ENCODE measurements at places on chromosomes 3 and 15. TPM values are rescaled to one million over a fixed set of nuclear protein-coding genes. Genes with fewer than 3 reads are reported as not detected.

BMF gene
- 30.9 TPM for total RNA-seq

UMPS gene
- total RNA-seq = 59.0 TPM

OXSR1 gene
- total RNA-seq = 47.0 TPM

ATP13A3 gene
- 92.2 TPM for total RNA-seq

CPNE9 gene
- 4.4 TPM for total RNA-seq

FBXL22 gene
- total RNA-seq = 0.54 TPM

IL20RB gene
- total RNA-seq = 2.6 TPM

COL6A5 gene
- not detected for total RNA-seq

TUSC7 gene
- total RNA-seq = not detected

HTR3E gene
- total RNA-seq = not detected

WDR93 gene
- not detected for total RNA-seq

CDC25A gene
- total RNA-seq = 65.0 TPM

ZNF774 gene
- 2.3 TPM for total RNA-seq

DNA sequence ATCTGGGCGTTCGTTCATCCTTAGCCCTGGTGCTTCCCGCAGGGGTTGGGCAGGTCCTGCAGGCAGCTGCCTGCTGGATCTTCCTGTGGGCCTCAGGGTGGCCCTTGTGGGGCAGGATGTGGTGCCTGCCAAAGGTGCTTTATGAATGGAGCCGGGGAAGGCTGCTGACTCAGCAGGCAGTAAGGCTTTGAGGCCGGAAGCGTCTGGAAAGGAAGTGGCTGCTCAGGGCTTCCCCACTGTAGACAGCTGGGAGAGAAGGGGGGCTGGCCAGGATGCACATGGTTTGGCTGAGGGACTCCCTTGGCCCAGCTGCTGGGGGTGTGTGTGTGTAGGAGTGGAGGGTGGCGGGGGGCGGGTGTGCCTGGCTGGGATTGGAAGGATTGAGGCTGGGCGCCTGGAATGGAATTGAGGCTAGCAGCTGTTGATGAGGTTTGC is 12.9 kb downstream of the CD276 start:
- H3K27me3 ChIP-seq = no peaks in the 10 kb centered on the region
- no peak overlapping the region for H3K4me3 ChIP-seq
- 0 out of 2 replicates have a peak overlapping the region, but pooled peaks have one; percentile 3 for H3K27ac ChIP-seq
- H3K36me3 ChIP-seq = no peaks in the 10 kb centered on the region
- no peak for DNase-seq

DNA sequence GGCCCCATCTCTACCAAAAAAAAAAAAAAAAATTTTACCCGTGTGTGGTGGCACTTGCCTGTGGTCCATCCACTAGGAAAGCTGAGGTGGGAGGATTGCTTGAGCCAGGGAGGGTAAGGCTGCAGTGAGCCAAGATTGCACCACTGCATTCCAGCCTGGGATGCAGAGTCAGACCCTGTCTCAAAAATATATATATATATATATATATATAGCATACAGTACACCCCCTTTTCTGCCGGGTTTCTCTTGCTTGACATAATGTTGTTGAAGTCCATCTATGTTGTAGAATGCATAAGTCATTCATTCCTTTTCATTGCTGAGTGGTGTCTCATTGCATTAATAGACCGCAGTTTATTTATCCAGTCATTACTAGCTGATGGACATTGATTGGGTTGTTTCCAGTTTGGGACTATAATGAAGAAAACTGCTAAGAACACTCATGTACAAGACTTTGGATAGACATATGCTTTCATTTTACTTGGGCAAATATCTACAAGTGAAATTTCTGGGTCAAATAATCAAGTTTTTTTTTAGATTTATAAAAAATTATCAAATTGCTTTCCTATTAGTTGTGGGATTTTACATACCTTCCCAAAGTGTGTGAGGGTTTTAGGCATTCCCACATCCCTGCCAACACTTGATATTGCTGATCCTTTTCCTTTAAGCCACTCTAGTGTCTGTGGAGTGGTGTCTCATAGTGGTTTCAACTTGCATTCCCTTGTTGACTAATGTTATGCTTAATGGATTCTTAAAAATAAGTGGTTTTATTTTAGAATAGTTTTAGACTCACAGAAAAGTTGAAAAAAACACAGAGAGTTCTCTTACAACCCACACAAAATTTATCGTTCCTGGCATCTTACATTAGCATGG is 2.1 kb upstream of the PRR20G start:
- no peaks in the 10 kb centered on the region for H3K4me1 ChIP-seq
- DNase-seq = no peak
- no peaks in the 10 kb centered on the region for H3K36me3 ChIP-seq
- H3K27ac ChIP-seq = no peak overlapping the region
- no peak overlapping the region for H3K4me3 ChIP-seq

DNA sequence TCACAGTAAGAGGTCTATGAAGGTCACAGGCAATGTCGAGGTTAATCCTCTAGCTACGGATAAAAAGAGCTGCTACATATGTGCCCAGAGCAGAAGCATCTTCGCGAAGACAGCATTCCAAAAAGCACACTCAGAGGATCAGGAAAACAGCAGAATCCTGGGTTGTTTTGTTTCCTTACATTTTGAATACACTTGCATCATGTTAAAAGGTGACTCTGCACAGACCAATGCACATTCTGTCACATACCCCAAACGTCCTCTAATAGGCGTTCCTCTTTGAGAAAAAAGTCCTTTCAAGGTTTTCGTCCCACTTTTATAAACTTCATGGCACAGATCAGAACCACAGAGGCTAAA is 52.7 kb downstream of the VGLL4 start:
- no peaks in the 10 kb centered on the region for H3K36me3 ChIP-seq
- no peaks in the 10 kb centered on the region for H3K27me3 ChIP-seq
- DNase-seq = no peak

DNA sequence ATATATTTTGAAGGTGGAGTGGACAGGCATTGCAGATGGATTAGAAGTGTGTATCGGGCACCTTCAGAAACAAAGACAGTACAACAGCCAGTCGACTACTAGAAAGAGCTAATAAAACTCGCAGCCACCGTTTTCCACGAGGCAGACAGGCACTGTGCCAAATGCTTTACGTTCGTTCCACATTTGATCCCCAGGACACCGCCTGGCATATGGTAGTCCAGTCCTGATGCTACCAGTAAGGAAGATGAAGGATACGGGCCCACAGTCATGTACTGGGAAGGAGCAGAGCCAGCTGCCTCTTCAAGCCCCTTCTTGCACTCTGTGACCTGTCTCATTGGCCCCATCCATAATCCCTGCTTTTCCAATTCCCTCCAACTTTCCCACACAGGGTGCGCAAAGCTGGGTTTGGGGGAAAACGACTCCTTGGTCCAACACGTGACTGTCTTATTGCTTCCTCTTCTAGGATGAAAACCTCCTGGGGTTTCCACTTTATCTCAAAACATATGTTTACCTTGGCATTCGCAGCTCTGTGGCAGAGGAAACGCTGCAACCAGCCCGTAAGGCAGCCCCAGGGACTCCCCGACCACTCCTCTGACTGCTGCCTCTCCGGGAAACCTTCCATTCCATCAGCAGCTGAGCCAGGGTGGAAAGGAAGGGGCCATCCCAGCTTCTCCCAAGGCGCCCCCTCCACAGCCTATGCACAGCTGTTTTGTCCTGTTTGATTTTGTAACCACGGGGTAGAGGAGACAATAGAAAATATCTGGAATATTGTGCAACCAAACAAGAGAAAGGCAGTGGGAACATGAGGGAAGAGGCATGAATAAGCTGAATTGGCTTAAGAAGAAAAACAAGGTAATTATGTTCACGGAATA is 107.4 kb downstream of the ADAMTS17 start:
- H3K4me3 ChIP-seq = no peak overlapping the region
- H3K27ac ChIP-seq = no peak overlapping the region
- no peaks in the 10 kb centered on the region for H3K27me3 ChIP-seq
- no peak for DNase-seq

GRCh38 chr15:52857937-52858781 is 68.0 kb upstream of the ONECUT1 start:
- no peaks in the 10 kb centered on the region for H3K36me3 ChIP-seq
- peaks cover 12% of the 10 kb centered on the region for H3K4me1 ChIP-seq
- DNase-seq = no peak
- no peaks in the 10 kb centered on the region for H3K27me3 ChIP-seq
- no peak overlapping the region for H3K27ac ChIP-seq

DNA sequence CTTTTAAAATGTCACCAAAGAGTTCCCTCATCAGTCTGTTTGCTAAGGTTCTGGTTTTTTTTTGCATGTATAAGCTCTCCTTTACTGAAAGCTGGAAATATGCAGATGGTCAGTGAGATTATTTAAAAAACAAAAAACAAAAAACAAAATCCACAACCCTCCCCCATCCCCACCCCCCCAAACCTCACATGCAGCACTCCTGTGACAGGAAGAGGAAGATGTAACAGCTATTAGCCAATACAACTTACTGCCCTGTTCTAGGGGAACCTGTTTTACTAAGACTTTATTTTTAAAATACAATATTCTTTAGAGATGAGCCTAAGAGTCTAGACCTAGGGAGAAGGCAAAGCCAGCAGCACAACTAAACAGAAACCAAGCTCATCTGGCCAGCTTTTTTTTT is 39.5 kb downstream of the ANP32A start:
- no peak overlapping the region for H3K4me3 ChIP-seq
- H3K27ac ChIP-seq = no peak overlapping the region
- H3K36me3 ChIP-seq = peaks cover 44% of the 10 kb centered on the region
- no peaks in the 10 kb centered on the region for H3K27me3 ChIP-seq
- no peak for DNase-seq
- peaks cover 12% of the 10 kb centered on the region for H3K4me1 ChIP-seq

DNA sequence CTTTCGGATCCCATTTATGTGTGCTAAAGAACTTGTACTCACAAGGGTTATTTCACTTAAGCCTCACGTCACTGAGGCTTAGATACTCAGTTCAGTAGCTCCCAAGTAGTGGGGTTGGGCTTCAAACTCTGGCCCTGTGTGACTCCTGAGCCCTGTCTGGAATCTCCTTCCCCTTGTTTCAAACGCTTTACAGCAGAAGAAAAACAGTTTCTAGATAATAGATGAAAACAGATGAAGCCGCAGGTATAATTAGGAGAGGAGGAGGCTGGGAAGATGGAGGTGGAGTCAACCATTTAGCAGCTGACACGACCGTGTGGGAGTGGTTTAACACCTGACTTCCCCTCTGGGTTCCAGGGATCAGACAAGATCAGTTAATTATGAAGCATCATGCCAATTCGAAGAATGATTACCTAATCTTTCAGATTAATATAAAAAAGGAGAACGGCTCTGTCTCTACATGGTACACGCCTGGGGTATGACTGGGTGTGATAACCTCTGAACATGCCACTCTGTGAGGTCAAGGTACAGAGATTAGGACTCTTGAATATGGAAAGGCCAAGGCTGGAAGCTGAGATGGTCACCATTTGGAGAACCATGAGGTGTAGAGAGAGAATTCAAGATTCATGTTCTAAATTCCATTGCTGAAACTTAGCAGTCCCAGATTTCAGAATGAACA is 31.1 kb downstream of the TPM1 start:
- DNase-seq = no peak
- H3K4me3 ChIP-seq = no peak overlapping the region
- H3K36me3 ChIP-seq = no peaks in the 10 kb centered on the region

DNA sequence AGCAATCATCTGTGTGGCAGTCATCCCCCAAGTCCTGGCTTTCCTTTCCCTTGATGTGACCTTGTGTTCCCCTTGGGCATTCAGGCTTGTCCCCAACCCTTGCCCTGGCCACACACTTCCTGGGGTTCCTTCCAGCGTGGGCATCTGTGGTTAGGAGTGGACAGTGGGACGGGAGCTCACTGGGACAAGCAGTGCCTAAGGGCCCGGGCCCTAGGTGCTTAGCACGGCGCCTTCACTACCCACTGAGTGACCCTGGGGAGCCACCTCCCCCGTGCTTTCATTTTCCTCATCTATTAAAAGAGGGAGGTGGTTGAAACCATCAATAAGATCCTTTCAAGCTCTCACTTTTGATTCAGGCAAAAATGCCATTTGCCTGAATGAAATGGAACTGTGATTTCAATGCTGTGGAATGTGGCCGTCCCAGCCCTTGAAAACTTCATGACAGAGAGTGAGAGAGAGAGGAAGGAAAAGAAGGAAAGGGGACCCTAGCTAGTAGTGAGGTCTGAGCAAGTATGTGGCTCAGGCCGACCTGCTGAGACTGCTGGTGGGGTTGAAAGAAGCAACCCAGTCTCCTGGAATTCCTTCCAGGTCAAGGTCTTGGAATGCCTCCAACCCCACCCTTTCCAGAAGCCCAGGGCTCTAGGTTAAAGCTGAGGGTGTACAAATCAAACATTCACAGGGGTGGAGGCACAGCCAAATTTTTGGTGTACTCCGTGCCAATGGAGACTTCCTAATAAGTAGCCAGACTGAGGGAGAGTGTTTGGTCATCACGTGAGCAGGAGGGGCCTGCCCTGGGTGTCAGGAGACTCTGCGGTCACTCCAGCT is 302.9 kb downstream of the TLE3 start:
- H3K4me3 ChIP-seq = no peak overlapping the region
- H3K27me3 ChIP-seq = no peaks in the 10 kb centered on the region
- H3K27ac ChIP-seq = no peak overlapping the region
- H3K4me1 ChIP-seq = no peaks in the 10 kb centered on the region
- DNase-seq = no peak

- H3K4me3 ChIP-seq = peak overlapping the region; percentile 33
- H3K4me1 ChIP-seq = peaks cover 2% of the 10 kb centered on the region
- H3K36me3 ChIP-seq = no peaks in the 10 kb centered on the region
- H3K27ac ChIP-seq = no peak overlapping the region
- peaks cover 39% of the 10 kb centered on the region for H3K27me3 ChIP-seq
Measured at GRCh38 chr3:156291272-156292123, 171.1 kb downstream of the KCNAB1 start.

DNA sequence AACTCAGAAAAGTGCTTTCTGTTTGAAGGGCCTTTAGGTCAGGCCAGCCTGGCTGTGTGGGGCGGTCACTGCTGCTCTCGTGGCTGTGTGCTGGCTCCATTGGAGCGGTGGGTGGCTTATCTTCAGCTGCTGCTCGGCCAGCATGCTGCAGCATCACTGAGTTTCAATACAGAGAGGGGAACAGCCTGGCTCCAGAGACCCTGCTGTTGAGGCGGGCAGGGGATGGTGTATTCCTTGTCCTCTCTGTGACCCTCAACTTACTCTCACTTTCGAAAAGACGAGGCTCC is 248.5 kb upstream of the ONECUT1 start:
- H3K27me3 ChIP-seq = no peaks in the 10 kb centered on the region
- no peaks in the 10 kb centered on the region for H3K4me1 ChIP-seq
- no peak overlapping the region for H3K27ac ChIP-seq
- H3K36me3 ChIP-seq = no peaks in the 10 kb centered on the region
- DNase-seq = no peak

DNA sequence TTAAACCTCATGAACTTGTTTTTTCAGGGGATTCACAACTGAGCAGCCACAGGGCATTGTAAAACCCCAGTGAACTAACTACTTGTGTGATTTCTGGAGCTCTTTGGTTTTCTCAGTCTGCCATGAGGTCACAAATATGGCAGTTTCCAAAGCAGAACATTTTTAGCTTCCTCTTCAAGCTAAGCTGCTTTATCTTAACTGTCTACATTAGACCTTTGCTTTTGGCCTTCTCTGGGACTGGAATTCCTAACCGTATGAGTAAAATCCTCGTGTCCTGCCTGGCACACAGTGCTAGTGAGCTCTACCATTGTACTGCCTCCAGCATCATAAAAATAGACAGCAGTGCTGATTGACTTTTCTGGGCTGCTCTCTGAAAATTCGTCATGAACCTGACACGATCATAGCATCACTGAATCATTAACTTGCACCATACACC is 22.1 kb downstream of the CDIN1 start:
- H3K27ac ChIP-seq = no peak overlapping the region
- H3K27me3 ChIP-seq = no peaks in the 10 kb centered on the region
- no peak for DNase-seq
- H3K4me1 ChIP-seq = no peaks in the 10 kb centered on the region

GRCh38 chr3:193853511-193854219 is 260.7 kb downstream of the OPA1 start:
- H3K27me3 ChIP-seq = no peaks in the 10 kb centered on the region
- no peak overlapping the region for H3K4me3 ChIP-seq
- DNase-seq = no peak
- peaks cover 3% of the 10 kb centered on the region for H3K4me1 ChIP-seq
- H3K36me3 ChIP-seq = no peaks in the 10 kb centered on the region

All from H1 (cell line).